ENCODE measurements at places on chromosomes 2 and 18. TPM values are rescaled to one million over a fixed set of nuclear protein-coding genes. Genes with fewer than 3 reads are reported as not detected.

Gene MBD2
- total RNA-seq, result 83.8 TPM

Gene STAM2
- 14.4 TPM for total RNA-seq

Gene RPIA
- 23.6 TPM for total RNA-seq

GRCh38 chr18:44828080-44828479 lies 147.4 kb downstream of the SETBP1 start:
- no peak for DNase-seq
- H3K27me3 ChIP-seq, result no peaks in the 10 kb centered on the region
- no peak overlapping the region for H3K4me3 ChIP-seq
- H3K36me3 ChIP-seq, result no peaks in the 10 kb centered on the region

- no peaks in the 10 kb centered on the region for H3K36me3 ChIP-seq
- H3K27ac ChIP-seq, result no peak overlapping the region
- H3K4me1 ChIP-seq, result no peaks in the 10 kb centered on the region
- H3K4me3 ChIP-seq, result no peak overlapping the region
- H3K27me3 ChIP-seq, result peaks cover 14% of the 10 kb centered on the region
Observed at GRCh38 chr2:111945444-111946293, 47.3 kb downstream of the MERTK start.

GRCh38 chr18:63182861-63183260 lies 136.7 kb downstream of the BCL2 start:
- no peak overlapping the region for H3K4me3 ChIP-seq
- no peak for DNase-seq
- H3K36me3 ChIP-seq, result peaks cover 8% of the 10 kb centered on the region
- peaks cover 34% of the 10 kb centered on the region for H3K4me1 ChIP-seq
- H3K27me3 ChIP-seq, result no peaks in the 10 kb centered on the region

- no peak overlapping the region for H3K27ac ChIP-seq
- H3K36me3 ChIP-seq, result no peaks in the 10 kb centered on the region
- H3K27me3 ChIP-seq, result no peaks in the 10 kb centered on the region
- H3K4me3 ChIP-seq, result no peak overlapping the region
- no peaks in the 10 kb centered on the region for H3K4me1 ChIP-seq
Observed at GRCh38 chr18:52054324-52054723, 285.7 kb upstream of the DCC start.

DNA sequence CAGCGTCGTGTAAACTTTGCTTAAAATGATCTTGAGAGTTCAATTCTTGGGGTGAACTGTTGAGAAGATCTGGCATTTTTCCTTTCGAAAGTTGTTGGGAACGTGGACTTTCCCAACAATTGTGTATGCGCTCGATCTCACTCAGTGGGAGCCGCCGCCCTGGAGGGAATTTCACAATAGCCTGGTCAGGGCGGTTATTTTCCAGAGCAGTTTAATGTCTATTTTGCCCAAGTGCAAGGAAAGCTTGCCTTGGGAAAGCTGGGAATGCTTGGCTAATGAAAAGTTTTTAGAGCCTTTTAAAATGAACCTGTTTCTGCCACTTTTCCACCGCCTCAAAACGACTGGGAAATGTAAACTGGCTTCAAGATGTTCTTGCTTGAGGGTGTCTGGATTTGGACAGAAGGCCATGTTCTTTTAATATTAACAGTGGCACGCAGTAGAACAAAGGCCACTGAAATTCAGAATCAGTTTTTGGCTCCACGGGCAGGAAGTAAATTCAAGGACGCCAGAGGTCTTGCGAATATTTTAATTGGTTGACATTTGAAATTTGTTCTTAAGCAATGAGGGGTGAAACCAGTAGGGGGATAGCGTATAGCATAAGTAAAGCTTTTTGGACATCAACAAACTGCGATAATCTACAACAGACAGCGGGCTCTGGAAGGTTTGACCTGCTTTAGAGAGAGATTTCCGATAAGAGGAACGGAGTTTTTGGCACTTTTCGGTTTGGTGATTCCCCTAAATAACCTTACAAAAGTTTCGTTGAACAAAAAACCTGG lies 1.2 kb downstream of the CFLAR start:
- peak overlapping the region; percentile 99 for H3K4me3 ChIP-seq
- peak; percentile 18 for DNase-seq
- peak overlapping the region; percentile 97 for H3K27ac ChIP-seq
- H3K4me1 ChIP-seq, result peaks cover 26% of the 10 kb centered on the region
- H3K27me3 ChIP-seq, result no peaks in the 10 kb centered on the region
- no peaks in the 10 kb centered on the region for H3K36me3 ChIP-seq

DNA sequence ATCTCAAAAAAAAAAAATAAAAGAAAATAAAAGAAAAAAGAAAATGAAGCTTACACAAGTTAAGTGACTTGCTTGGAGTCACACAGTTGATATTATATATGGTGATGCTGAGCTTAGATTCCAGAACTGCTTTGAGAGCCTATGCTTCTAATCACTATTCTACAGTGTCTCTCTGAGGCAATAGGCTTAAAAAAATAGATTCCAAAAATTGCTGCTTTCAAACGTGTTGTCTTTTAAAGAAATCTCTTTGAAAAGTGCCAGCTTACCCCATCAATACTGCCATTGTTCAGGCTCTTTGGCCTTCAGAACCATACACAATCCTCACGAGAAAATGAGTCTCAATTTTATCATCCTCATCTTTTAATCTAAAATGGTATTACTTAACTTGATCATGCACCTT lies 102.6 kb downstream of the CDK15 start:
- H3K36me3 ChIP-seq, result no peaks in the 10 kb centered on the region
- H3K4me3 ChIP-seq, result no peak overlapping the region
- no peak for DNase-seq

GRCh38 chr2:46284796-46285195 lies 12.4 kb upstream of the EPAS1 start:
- H3K4me3 ChIP-seq, result no peak overlapping the region
- H3K4me1 ChIP-seq, result no peaks in the 10 kb centered on the region
- H3K27ac ChIP-seq, result no peak overlapping the region
- no peak for DNase-seq
- no peaks in the 10 kb centered on the region for H3K27me3 ChIP-seq

DNA sequence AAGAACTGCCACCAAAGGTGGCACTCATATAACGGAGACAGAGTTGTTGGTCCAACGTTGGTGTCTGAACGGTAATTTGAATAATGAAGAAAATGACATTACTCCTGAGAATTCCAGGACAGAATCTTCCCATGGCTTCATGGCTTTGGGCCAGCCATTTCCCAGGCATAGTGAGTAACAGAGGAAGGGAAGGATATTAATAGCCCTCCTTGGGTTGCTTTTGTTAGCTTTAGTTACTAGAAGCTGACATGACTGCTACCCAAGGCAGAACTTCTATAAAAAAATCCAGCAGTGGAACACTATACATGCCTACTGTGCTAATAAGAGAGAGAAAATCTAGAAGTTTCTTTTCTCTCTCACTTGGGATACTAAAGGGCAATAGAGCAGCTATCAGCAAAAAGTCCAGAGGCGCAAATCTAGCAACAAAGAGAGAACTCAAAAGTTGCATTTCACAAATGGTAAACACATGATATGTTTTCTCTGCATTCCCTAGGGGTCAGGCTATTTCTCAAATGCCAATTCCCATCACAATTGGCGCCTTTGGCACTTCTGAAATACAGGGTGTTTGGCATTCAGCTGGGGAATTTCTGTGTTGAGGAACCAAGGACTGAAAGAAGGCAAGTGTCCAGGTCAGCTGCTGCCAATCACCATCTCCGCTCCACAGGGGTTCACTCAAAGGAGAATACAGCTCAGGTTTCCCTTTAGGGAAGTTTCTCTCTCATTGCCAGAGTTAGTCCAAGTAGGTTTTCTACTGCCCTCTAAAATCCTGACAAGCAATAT lies 160.8 kb upstream of the KYNU start:
- no peaks in the 10 kb centered on the region for H3K4me1 ChIP-seq
- DNase-seq, result no peak
- H3K27ac ChIP-seq, result no peak overlapping the region
- no peaks in the 10 kb centered on the region for H3K27me3 ChIP-seq
- H3K4me3 ChIP-seq, result no peak overlapping the region
- no peaks in the 10 kb centered on the region for H3K36me3 ChIP-seq

DNA sequence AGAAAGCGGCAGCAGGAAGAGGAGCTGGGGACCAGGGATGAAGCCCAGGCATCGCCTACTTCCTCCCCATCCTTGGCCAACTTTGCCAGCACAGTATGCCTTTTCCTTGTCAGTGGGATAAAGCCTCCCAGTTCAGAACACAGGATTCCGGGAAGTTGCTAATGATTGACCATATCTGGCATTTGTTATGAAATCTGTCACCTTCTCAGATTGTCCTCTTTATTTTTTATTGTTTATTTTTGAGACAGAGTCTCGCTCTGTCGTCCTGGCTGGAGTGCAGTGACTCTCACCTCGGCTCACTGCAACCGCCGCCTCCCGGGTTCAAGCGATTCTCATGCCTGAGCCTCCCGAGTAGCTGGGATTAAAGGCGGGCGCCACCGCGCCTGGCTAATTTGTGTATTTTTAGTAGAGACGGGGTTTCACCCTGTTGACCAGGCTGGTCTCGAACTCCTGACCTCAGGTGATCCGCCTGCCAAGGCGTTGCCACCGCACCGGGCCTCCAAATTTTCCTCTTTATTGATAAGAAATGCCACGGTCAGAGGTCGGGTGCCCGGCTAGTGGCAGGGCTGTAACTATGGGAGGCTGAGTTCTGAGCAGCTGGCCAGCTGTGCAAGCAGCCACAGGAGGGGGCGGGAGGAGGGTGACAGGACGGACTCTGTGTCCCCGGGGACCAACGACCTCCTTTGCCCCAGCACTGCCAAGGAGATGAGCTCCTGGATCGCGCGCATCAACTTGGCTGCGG lies 24.4 kb downstream of the PSD4 start:
- no peak for DNase-seq
- no peaks in the 10 kb centered on the region for H3K27me3 ChIP-seq
- H3K36me3 ChIP-seq, result peaks cover 96% of the 10 kb centered on the region
- H3K27ac ChIP-seq, result no peak overlapping the region

GRCh38 chr2:69601179-69601612 lies 42.3 kb downstream of the AAK1 start:
- H3K4me3 ChIP-seq, result no peak overlapping the region
- no peaks in the 10 kb centered on the region for H3K36me3 ChIP-seq
- H3K4me1 ChIP-seq, result peaks cover 46% of the 10 kb centered on the region
- DNase-seq, result no peak

- no peaks in the 10 kb centered on the region for H3K27me3 ChIP-seq
- H3K36me3 ChIP-seq, result no peaks in the 10 kb centered on the region
- no peak overlapping the region for H3K27ac ChIP-seq
- no peak overlapping the region for H3K4me3 ChIP-seq
- no peaks in the 10 kb centered on the region for H3K4me1 ChIP-seq
Observed at GRCh38 chr2:140589273-140589672, 1541.5 kb downstream of the LRP1B start.

DNA sequence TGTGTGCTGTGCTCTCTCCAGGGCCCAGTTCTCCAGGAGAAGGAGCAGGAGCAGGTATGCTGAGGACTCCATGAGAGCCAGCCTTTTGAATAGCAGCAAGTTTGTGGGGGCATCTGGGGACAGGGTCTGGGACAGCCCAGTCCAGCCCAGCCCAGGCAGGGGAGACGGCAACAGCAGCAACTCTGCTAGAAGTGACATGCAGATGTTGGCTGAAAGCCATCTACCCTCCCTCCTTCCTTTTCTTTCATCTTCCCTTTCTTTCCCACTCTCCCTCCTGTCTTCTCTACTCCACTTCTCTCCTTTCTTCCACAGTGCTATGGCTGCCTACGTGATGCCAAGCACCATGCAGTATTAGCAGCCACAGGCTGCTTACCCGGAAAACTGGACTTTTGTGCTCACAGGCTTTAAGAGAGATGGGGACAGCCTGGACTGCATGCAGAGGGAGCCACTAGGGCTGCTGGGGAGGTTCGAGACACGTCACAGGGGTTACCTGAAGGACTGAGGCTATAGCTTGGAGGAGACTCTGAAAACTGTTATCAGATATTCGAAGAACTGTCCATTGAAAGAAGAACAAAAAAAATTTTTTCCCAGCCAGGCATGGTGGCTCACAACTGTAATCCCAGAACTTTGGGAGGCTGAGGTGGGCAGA lies 23.8 kb upstream of the YWHAQ start:
- H3K4me1 ChIP-seq, result peaks cover 36% of the 10 kb centered on the region
- H3K4me3 ChIP-seq, result no peak overlapping the region
- no peak for DNase-seq
- H3K27me3 ChIP-seq, result no peaks in the 10 kb centered on the region
- no peaks in the 10 kb centered on the region for H3K36me3 ChIP-seq

GRCh38 chr2:119517433-119517832 lies 6.8 kb downstream of the SCTR start:
- peak; percentile 10 for DNase-seq
- no peaks in the 10 kb centered on the region for H3K4me1 ChIP-seq
- peaks cover 13% of the 10 kb centered on the region for H3K27me3 ChIP-seq
- H3K27ac ChIP-seq, result no peak overlapping the region

DNA sequence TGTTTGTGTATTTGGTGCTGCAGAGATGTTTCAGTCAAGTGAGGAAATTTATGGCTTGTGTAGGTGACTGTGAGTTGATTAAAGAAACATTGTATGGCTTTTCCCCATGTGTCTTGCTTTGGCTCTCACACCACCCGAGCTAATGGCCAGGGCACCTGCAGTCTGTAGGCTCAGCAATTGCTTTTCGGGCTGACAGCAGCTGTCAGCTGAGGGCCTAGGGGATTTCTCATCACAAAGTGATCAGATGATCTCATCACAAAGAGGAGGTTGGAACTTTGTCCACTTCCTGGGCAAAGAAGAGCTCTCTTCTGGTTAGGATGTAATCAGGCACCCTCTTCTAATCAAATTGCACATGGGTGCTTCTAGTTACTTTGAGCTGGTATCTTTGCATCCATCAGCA lies 632.2 kb downstream of the SLC4A3 start:
- H3K4me1 ChIP-seq, result no peaks in the 10 kb centered on the region
- DNase-seq, result no peak
- no peaks in the 10 kb centered on the region for H3K27me3 ChIP-seq
- H3K27ac ChIP-seq, result no peak overlapping the region

- no peaks in the 10 kb centered on the region for H3K36me3 ChIP-seq
- DNase-seq, result no peak
- peaks cover 19% of the 10 kb centered on the region for H3K4me1 ChIP-seq
- peak overlapping the region; percentile 62 for H3K27ac ChIP-seq
Observed at GRCh38 chr2:96532641-96533291, 3.8 kb upstream of the ARID5A start.

DNA sequence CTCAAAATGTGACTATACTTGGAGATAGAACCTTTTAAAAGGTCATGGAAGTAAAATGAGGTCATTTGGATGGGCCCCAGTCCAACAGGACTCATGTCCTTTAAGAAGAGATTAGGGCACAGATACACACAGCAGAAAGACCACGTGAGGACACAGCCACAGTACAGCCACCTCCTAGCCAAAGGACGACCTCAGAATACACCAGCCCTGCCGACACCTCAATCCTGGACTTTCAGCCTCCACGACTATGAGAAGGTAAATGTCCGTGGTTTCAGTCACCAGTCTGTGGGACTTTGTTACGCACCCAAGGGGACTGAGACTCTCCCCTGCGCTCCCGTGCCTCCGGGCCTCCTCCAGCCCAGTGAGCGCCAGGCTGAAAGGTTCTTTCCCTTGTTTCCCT lies 30.2 kb upstream of the HPCAL1 start:
- no peaks in the 10 kb centered on the region for H3K27me3 ChIP-seq
- H3K4me3 ChIP-seq, result no peak overlapping the region
- peaks cover 2% of the 10 kb centered on the region for H3K4me1 ChIP-seq
